ENCODE measurements at places on chromosomes 1 and 21.
A peak's percentile ranks its signal among the peaks of the same experiment; 100 is the strongest.

- DNase-seq: peak; percentile 45
These were observed 41.8 kb upstream of the ATF3 start for GRCh38 chr1:212566522-212567479.

DNA sequence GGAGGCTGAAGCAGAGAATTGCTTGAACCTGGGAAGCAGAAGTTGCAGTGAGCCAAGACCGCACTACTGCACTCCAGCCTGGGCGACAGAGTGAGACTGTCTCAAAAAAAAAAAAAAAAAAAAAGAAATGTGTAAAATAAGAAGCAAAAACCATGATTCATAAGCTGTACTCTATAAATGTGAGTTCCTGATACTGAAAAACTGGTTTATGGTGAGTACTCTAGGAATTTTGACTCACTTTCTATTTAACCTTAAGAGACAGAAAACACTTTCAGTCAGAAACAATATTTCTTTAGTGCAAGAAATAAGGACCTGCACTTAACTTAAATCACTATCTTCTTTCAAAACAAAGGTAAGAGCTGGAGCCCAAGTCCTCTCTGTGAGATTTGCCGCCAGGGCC, 19.9 kb upstream of the POU2F1 start:
- DNase-seq: no peak

DNA sequence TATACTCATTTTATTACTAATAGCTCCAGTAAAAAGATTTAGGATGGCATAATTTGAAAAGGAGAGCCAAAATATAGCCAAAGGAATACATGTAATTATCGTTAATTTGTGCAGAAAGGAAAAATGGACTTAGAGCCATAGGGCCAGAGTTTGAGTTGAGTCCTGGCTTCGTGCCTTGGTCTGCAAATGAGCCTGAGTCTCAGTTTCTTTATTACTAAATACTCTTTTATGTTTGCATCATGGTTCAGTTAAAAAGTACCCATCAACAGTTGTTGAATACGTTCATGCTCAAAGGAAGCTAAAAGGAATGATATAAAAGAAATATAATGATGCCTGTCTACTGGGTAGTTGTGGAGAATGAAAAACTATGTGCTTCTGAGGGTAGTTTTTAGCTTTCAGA, 155.7 kb upstream of the FAM78B start:
- no peak for DNase-seq

GRCh38 chr1:85577419-85578320, 2.9 kb upstream of the CCN1 start:
- no peak for DNase-seq

GRCh38 chr1:240491796-240492195, 120.2 kb downstream of the GREM2 start:
- no peak for DNase-seq

DNA sequence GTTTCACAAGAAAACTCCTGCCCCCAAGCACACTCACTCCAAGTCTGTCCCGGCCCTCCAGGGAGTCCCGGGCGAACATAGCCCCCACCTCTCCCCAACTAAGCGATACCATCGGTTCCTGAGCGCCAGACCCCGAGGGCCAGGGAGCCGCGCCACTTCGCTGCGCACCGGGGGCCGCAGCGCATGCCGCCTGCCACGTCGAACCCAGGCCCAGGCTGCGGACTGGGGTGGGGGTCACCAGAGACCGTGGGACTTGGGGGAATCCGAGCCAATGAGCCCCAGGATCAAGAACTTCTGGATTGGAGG, 801 bp downstream of the RSPO1 start:
- no peak for DNase-seq

GRCh38 chr1:235012436-235013210, 116.0 kb downstream of the TOMM20 start:
- DNase-seq: peak; percentile 47

DNA sequence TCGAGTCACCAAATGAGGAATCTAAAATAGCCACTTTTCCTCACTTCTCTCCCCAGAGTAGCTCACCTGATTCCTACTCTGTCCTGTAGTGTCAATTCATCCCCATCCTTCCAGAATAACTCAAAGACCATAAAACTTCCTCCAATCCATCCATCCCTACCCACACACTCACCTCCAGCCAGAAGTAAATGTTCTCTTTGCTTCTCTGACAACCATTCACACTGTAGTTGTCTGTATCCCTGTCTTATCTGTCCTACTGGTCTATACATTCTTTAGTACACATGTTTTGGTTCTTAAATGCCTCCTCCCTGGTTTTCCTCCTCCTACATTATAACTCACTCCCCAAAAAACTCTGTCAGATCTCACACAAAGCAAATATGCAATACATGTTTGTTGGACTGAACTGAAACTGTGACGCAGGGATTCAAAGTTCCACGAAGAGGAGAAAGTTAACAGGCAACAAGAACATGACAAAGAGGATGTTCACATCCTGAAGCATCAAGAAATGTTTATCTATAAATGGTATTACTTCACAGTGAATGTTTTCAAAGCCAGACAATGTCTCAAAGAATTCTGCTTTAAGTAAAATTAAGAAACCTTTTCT, 11.0 kb downstream of the TP53BP2 start:
- DNase-seq: no peak

- no peak for DNase-seq
These were observed 209.9 kb downstream of the GRIK3 start for GRCh38 chr1:36824390-36824861.

GRCh38 chr1:16262067-16262466, 25.1 kb upstream of the CPLANE2 start:
- no peak for DNase-seq

GRCh38 chr1:155012026-155012546, 9.5 kb downstream of the ZBTB7B start:
- no peak for DNase-seq

GRCh38 chr1:117696561-117696960, 90.7 kb downstream of the TENT5C start:
- DNase-seq: no peak

- DNase-seq: no peak
These were observed 7.8 kb downstream of the AHCTF1 start for GRCh38 chr1:246923900-246924299.

- DNase-seq: no peak
These were observed 973.1 kb upstream of the ADGRL2 start for GRCh38 chr1:80827666-80828065.

DNA sequence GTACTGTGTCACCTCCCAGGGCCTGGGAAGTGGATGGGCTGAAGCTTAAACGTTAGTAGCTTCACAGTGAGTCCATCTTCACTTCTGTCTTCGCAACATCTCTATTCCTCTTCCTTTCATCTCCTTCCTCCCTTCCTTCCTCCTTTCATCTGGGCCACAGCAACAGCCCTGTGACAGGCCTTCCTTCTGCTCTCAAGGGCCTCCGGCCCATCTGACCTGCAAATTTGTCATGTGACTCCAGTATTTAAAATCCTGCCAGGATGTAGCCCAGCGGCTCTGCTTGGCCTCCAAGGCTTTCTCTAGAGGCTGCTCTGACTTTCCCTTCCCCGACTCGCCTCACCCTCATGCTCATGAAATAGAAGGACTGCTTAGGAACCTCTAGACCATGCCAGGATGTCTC, 10.9 kb upstream of the BATF3 start:
- no peak for DNase-seq

DNA sequence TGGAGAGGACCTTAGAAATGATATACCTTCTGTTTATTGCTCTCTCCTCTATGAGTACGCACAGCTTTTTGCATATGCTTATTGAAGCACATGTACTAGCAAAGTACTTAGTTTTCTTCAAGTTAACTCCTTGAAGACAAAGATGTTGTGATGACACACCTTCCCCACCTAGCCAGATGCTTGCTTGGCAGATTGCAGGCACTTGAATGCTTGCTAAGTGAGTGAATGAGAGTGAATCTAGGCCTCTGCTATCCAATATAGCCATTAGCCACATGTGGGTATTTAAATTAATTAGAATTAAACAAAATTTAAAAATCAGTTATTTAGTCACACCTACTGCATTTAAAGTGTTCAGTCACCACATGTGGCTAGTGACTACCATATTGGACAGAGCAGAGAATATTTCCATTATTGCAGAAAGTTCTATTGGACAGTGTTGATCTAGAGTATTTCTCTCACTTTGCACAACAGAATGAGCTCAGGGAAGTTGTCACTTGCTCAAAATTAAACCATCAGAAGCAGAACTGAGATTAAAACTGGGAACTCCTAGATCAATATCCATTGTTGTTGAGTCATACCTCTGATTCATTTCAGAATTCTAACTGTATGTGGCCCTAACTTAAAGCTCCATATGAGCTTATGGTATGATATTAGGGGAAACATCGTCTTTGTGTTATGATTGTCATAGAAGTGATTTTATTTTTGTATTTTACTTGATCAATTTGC, 8.6 kb upstream of the EEIG2 start:
- DNase-seq: no peak

DNA sequence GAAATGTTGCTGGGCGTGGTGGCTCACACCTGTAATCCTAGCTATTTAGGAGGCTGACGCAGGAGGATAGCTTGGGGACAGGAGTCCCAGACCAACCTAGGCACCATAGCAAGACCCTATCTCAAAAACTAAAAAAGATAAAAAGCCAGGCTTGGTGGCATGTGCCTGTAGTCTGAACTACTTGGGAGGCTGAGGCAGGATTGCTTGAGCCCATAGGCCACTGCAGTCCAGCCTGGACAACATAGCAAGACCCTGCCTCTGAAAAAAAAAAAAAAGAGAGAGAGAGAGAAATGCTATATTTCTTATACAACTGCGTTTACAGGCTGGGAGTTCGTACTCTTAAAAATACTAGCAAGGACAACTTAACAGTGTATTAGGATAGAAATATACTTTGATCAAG, 46.2 kb upstream of the SPOCD1 start:
- DNase-seq: no peak

DNA sequence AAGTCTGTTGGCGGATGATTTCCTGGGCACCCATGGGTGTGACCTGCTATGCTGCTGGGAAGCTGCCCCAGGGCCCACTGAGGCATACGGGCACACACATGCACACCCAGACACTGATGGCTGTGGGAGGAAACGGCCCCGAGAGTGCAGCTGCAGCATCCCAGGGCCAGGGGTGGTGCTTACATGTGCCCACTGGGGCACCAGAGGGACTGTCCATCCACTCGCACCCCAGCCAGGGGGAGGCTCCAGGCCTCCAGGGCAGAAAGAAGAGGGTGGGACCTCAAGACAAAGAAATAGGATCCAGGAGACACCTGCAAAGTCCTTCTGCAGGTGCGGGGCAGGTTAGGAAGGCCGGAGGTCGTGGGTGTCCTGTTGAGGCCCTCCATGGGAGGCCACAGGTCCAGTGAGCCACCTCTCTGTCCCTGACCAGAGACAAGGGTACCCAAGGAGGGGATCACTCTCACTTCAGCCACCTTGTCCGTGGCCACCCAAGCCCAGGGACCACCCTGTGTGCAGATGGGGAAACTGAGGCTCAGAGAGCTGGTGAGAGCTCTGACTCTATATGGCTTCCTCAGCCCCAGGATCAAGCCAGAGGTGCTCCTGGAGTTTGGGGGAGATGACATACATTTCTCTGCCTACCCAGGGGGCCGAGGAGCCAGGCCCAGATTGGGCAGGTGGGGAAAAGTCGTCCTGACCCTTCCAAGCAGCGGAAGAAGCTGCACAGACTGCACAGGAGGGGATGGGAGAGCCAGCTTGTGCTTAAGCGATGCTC, 57.1 kb downstream of the WNT9A start:
- DNase-seq: no peak

- no peak for DNase-seq
These were observed 617.5 kb downstream of the PTPRU start for GRCh38 chr1:29853716-29854330.

- DNase-seq: no peak
These were observed 887 bp downstream of the HES2 start for GRCh38 chr1:6418668-6419396.

DNA sequence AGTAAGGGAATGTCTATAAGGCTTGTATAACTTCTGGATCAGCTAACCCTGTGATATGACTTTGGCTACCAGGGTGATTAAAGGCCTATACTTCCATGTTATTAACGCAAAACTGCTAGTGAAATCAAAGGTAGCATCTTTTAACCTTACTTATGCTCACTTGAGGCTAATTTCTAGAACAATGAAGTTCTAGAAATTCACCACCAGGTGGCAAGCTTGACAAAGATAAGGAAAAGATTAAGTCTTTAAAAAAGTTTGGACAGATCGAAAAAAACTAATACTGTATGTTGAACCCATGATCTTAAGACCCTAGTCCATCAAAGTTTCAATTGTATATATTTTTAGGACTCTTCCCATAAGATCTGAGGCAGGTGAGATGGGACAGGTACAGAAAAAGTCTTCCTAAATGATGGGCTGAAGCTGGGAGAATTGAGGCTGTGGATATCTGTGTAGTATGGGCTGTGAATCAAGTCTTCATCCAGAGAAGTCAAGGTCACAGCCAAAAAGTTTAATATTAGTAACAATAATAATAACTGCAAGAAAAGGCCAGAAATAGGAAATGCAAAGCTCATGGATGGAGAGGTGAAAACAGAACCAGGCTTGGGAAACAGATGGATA, 18.8 kb downstream of the KYAT3 start:
- peak; percentile 56 for DNase-seq

DNA sequence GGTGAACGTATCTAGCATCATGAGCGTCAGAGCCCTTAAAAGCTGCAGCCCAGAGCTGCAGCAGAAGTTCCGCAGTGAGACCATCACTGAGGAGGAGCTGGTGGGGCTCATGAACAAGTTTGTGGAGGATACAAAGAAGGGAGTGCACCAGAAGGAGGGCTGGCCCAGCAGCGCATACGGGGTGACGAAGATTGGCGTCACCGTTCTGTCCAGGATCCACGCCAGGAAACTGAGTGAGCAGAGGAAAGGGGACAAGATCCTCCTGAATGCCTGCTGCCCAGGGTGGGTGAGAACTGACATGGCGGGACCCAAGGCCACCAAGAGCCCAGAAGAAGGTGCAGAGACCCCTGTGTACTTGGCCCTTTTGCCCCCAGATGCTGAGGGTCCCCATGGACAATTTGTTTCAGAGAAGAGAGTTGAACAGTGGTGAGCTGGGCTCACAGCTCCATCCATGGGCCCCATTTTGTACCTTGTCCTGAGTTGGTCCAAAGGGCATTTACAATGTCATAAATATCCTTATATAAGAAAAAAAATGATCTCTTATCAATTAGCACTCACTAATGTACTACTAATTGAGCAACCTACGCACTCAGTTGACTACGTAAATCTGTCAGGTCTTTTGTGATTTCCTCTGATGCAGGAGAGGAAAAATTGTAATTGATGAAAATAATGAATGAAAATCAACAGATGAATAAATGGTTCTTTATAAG, 2.8 kb downstream of the CBR1 start:
- DNase-seq: no peak

DNA sequence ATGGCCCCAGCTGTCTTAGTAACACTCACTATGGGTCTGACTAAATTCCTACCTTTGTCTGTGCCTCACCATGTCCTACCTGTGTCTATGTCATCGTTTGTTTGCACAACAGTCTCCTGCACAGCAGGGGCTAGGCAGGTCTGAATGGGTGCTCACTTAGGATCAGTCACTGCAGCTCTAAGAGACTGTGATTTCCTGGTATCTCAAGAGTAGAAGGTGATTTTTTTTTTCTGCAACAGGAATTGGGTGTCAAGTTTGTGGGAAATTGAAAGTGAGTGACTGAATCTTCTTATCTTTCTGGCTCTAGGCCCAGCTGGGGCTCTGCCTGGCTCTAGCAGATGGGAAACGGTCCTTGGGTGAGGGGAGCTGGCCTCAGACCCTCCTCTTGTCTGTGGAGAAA, 46.4 kb upstream of the TRABD2B start:
- DNase-seq: no peak

- no peak for DNase-seq
These were observed 37.8 kb downstream of the TTC13 start for GRCh38 chr1:230940848-230941247.
